ENCODE measurements at places on chromosomes 3 and 15. TPM values are rescaled to one million over a fixed set of nuclear protein-coding genes. Genes with fewer than 3 reads are reported as not detected.

Gene LEKR1
- 1.1 TPM for total RNA-seq

DNA sequence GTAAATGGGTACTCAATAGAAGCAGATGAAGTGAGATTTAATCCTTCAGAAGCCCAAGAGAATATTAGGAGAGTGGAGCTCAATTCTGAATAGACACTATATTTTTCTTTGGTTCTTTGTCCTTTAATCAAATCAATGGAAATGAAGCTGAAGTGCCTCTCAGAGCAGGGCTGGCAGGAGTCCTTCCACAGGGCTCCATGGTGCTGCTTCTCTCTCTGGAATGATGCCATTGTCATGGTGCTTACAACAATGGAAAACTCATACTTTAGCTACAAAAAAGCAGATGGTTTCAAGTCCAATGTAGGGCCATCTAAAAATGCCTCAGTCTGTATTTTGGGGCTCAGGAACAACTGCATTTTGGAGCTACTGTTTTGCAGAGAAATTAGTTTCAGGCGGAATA is 125.1 kb downstream of the SNRK start:
- H3K36me3 ChIP-seq = no peaks in the 10 kb centered on the region
- no peak overlapping the region for H3K27ac ChIP-seq
- no peak for DNase-seq
- H3K4me3 ChIP-seq = no peak overlapping the region

- H3K4me1 ChIP-seq = no peaks in the 10 kb centered on the region
- no peaks in the 10 kb centered on the region for H3K36me3 ChIP-seq
- H3K27me3 ChIP-seq = no peaks in the 10 kb centered on the region
- no peak for DNase-seq
- H3K4me3 ChIP-seq = no peak overlapping the region
- H3K27ac ChIP-seq = no peak overlapping the region
Measured at GRCh38 chr3:15940641-15941040, 142.9 kb upstream of the ANKRD28 start.

Gene WDR76
- total RNA-seq = 12.8 TPM

GRCh38 chr3:158731486-158731885 is 771 bp downstream of the RARRES1 start:
- H3K4me1 ChIP-seq = peaks cover 13% of the 10 kb centered on the region
- no peaks in the 10 kb centered on the region for H3K27me3 ChIP-seq
- H3K27ac ChIP-seq = no peak overlapping the region
- H3K36me3 ChIP-seq = no peaks in the 10 kb centered on the region
- H3K4me3 ChIP-seq = peak overlapping the region; percentile 4

Gene KNG1
- total RNA-seq = not detected

- H3K36me3 ChIP-seq = no peaks in the 10 kb centered on the region
- no peaks in the 10 kb centered on the region for H3K4me1 ChIP-seq
- DNase-seq = no peak
- no peak overlapping the region for H3K4me3 ChIP-seq
Measured at GRCh38 chr3:194781617-194782016, 95.9 kb downstream of the FAM43A start.

DNA sequence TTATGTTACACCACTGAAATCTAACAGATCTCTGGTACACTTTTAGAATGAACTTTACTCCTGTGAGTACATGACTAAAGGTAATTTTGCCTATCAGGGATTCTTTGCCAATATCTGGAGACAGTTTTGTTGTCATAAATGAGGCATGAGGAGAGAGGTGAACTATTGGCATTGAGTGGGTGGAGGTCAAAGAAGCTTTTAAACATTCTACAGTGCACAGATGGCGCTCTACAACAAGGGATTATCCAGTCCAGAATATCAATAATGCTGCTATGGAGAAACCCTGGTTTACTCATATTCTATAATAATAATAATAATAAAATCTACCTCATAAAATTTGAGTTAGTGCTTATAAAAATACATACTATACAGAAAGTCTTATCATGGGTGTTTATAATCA is 702.3 kb downstream of the SI start:
- H3K27me3 ChIP-seq = no peaks in the 10 kb centered on the region
- no peak for DNase-seq
- H3K4me3 ChIP-seq = no peak overlapping the region
- no peaks in the 10 kb centered on the region for H3K36me3 ChIP-seq
- no peaks in the 10 kb centered on the region for H3K4me1 ChIP-seq

Measured in natural killer cell (primary cell).